ENCODE measurements at places on chromosomes 1 and 21.

DNA sequence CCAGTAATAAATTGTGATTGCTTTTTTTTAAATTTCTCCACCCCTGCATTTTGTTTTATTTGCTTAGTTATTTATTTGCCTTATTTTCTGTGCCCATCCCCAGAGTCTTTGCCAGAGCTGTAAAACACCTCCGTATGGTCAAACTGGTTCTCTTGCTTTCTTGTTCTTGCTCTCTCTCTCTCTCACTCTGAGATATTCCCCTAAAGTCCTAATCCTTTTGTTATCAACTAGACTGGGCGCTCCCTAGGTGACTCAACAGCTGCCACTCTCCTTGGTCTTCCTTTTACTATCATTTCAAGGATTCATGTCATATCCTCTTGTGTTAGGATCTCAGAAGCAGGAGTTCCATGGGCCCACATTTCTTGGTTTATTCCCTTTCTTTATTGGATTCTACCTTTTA is 160.0 kb downstream of the PRDM2 start:
- no peak for DNase-seq

- DNase-seq: no peak
Observed at GRCh38 chr1:53550201-53550741, 91.1 kb downstream of the DMRTB1 start.

DNA sequence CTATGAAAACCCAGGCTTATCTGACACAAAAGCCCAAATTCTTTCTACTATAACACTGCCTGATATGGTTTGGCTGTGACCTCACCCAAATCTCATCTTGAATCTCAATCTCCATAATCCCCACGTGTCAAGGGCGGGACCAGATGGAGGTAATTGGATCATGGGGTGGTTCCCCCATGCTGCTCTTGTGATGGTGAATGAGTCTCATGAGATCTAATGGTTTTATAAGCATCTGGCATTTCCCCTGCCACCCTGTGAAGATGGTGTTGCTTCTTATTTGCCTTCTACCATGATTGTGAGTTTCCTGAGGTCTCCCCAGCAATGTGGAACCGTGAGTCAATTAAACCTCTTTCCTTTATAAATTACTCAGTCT is 123.3 kb upstream of the USP24 start:
- no peak for DNase-seq

DNA sequence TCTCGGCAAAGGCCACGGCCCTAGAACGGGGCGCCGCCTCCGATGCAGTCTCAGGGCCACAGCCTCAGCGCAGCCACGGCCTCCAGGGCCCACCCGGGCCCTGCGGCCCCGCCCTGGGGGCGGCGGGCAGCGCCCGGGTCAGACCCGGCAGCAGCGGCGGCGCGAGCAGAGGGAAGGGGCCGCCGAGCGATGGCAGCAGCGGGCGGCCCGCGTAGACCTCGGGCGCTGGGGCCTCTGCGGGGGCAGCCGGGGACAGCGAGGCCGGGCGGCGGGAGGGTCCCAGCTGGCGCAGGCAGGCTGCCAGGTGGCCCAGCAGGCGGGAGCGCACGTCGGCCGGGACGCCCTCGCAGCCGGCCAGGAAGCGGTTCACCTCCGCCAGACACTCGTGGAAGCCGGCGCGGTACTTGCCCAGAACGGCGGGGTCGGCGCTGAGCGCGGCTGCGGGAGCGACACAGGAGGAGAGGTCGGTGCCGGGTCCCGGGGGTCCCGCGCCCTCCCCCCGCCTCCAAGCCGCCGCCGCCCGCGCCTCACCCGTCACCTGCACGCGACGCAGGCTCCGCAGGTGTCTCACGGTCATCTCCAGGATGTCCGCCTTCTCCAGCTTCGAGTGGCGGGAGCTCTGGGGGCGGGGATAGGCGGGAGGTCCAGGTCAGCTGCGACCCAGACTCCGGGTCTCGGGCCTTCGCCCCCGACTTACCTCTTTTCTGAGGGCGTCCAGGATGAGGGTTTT is 737 bp downstream of the HES4 start:
- no peak for DNase-seq

- DNase-seq: no peak
Observed at GRCh38 chr1:173491508-173491907, 14.4 kb downstream of the PRDX6 start.

GRCh38 chr1:115530407-115530806 is 111.4 kb upstream of the VANGL1 start:
- DNase-seq: no peak

- peak; percentile 28 for DNase-seq
Observed at GRCh38 chr1:15974855-15975254, 1.0 kb downstream of the ZBTB17 start.

DNA sequence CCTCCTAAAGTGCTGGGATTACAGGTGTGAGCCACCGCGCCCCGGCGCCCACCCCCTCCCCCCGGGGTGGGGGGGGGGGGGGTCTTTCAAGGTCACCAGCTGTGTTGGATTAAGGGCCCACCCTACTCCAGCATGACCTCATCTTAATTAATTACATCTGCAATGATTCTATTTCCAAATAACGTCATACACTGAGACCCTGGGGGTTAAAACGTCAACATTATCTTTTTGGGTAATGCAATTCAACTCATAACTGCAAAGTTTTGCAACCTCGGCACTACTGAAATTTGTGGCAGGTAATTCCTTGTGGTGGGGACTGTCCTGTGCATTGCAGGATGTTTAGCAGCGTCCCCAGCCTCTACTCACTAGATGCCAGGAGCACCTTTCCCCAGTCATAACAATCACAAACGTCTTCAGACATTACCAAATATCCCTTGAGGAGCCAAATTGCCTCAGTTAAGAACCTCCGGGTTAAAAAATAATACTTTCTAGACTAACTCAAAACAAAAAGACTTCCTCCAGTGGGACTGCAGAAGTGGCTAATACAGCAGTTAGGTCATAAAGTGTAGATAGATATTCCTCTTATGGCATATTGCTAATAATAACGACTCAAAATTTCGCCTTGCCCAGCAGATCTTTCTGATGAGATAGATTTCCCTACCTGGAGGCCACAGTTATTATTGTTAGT is 233.0 kb upstream of the KAZN start:
- no peak for DNase-seq

GRCh38 chr1:117760485-117760884 is 154.6 kb downstream of the TENT5C start:
- no peak for DNase-seq

DNA sequence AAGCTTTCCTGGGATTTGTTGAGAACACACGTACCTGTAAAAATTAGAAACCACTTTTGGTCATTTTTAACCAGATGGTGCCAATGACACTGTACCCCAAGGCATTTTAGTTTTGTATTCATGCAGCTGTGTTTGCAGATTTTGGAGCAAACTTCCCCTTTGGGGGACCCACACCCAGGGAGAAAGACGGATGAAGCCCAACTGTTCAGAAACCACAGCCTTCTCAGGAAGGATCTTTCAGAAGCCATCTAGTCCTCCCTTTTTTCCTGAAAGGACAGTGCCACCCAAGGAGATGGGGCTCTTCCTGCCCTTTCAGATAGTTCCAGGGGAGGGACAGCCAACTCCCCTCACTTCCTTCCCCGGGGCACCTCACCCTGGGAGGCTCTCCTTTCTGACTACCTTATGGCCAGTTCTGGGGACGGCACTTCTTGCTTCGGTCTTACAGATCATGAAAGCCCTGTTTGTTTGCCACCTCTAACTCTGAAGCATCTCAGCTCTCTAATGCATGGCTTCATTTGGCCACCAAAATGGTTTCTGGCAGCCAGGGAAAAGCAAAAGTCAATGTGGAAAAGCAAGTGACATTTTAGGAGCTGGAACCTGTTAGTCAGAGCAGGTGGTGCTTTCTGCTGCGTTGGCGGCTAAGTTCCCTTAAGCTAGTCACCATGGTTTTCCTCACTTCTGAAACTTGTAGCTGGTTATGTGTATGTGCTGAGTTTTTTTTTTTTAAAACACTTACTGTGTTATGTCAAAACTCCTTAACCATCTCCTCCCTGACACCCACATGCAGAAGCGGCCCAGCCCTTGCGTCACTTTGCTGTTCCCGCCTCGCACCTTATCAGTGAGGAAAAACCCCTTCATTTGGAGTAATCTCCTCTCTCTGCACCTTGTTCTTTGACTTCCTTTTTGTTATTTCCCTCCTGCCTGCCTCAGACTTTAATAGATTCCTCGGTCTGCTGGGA is 10.1 kb downstream of the TMCC2 start:
- DNase-seq: peak; percentile 30

DNA sequence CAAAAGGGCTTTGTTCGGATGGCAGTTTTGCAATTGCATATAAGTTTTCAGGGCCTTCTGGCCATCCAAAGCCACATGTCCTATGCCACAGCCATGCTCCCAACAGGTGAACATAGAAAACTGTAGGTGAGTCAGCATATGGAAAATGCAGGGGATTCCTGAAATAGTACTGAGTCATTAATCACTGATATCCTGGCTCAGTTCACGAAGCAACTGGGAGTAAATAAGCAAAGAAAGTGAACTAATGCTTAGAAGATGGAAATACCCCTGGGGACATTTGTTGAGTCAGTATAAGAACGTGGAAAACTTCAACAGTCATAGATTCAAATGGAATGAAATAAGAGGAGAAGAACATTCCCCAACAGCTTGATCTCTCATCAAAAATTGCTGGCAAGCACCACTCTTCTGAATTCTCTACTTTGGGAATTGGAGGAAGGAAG is 148.9 kb upstream of the RUNX1 start:
- DNase-seq: no peak

- DNase-seq: no peak
Observed at GRCh38 chr1:97066860-97067259, 345.3 kb downstream of the PTBP2 start.

GRCh38 chr1:26828411-26828991 is 2.0 kb downstream of the ZDHHC18 start:
- DNase-seq: no peak

DNA sequence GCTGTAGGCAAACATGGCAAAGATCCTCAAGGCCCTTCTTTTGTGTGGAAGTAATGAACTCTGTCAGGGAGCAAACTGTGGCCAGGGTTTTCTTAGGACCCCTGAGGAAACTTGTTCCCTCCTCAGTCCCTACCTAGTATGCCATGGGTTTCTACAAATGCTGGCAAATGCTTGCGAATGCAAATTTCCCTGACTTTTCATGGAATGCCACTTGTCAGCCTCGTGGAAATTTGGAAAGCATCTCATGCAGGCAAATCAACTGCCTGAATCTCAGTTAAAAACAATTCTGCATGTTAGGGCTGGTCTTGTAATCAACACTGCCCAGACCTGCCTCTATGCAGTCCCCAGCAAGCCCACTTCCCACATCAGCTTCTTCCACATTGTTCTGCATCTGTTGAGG is 334.9 kb upstream of the AJAP1 start:
- DNase-seq: no peak

- no peak for DNase-seq
Observed at GRCh38 chr1:37875833-37876232, 16.4 kb upstream of the MTF1 start.

- no peak for DNase-seq
Observed at GRCh38 chr1:214838351-214838750, 235.4 kb downstream of the CENPF start.

DNA sequence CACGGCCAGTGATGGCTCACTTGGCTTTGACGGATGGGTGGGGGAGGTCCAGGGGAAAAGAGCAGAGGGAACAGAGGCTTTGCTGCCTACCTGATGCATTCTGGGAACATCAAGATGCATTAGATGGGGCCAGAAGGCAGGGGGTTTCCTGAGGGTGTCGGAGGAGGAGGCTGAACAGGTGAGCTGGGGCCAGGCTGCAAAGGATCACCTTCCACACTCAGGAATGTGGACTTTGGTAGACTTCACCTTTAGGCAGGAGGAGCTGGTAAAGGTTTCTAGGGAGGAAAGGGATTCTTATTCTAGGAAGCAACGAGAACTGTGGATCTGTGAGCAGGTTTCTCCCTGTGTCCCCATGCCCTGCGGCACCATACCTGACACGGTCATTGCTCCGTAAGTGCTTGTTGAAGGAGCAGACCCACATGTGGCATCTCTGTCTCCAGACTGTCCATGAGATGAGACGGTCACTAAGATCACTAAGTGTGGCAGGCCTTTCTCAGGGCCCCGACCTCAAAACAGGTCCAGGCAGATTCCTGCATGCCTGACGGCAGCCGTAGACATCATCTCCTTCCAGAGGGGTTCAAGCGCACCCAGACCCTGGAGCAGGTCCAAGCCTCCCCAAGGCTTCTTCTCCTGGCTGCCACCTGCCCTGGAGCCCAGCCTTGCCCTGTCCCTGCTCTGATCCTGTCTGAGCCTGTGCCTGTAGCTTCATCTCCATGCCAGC is 89.1 kb upstream of the SLC25A33 start:
- no peak for DNase-seq

- DNase-seq: no peak
Observed at GRCh38 chr1:235107368-235108184, 21.1 kb downstream of the TOMM20 start.

DNA sequence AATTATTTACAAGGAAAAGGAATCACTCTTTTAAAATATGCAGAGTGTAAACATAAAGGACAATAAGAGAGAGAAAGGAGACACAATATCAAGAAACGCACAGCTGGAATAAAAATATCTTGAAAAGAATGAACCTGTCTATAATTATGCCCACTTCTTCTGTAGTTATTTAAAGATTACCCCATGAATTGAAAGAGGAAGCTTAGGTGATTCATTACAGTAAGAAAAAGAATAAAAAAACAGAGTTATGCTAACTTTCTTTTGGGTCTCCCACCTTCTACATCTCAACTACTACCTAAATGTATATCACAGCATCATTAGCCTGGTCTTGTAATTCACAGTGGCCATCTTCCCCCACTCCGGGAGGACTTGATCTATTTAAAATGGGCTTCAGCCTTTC is 182.1 kb downstream of the MRPL39 start:
- DNase-seq: no peak

- no peak for DNase-seq
Observed at GRCh38 chr1:160455153-160455517, 54.8 kb downstream of the VANGL2 start.

- DNase-seq: no peak
Observed at GRCh38 chr21:41600961-41601572, 93.1 kb upstream of the TMPRSS2 start.
